Stimulated activated CD8-positive, alpha-beta memory T cell treated with anti-CD3 and anti-CD28 coated beads, Interleukin-7, amount 100 ng/mL, for 1 hour (primary cell): ENCODE measurements at places on chromosomes 3 and 15.

- no peak for DNase-seq
Measured at GRCh38 chr15:97903971-97904572, 56.4 kb upstream of the ARRDC4 start.

DNA sequence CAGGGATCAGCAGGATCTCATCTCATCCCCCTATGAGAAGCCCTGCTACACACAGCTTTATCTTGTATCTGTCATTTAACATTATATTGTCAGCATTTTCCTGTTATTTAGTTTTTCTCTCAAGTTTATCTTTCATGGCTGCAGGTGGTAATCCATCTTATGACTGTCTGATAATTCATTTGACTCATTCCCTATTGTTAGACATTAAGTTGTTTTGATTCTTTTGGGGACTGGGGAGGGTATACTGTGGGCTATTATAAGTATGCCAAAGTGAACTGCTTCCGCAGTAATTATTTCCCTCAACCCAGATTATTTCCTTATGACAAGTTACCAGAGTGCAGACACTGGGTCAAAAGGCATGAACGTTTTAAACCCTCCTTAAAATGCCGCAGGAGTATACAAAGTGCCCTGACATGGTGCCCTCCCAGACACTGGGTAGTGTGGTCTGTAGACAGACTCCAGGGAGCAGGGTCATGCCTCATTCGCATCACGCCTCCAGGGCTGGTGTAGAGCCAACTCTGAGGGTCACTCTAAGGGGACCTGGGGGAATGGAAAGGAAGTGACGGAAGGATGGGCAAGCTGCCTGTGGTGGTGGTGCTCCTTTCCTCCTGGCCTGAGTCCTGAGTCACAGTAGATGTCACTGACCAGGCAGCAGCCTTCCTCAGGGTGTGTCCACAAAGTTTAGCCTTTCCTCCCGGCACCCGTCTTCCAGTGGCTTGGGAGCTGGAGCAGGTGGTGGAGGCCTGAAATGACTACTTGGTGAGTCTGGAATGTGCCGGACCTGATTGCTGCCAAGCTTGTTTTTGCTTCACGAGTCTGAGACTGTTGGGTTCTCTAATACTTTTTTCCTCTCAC, 11.6 kb downstream of the GPR160 start:
- DNase-seq, result no peak

DNA sequence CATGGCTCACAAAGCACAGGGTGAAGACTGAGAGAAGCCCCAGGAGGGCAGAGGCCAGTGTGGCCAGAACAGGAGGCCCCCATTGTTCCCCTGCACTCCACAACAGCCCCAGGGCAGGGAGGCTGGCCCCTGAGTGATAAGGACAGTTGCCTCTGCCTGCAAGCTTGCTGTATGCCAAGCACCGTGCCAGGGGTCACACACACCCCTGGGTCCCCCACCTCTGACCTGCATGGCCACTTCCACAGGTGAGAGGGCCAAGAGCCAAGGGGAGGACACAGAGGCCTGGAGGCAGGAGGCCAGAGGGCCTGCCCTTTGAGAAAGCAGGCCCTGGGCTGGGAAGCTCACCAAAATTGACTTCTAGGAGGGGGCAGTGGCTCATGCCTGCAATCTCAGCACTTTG, 23.7 kb downstream of the ATRIP start:
- no peak for DNase-seq

- no peak for DNase-seq
Measured at GRCh38 chr3:64289622-64290021, 64.4 kb upstream of the PRICKLE2 start.

GRCh38 chr3:120661106-120661905, 20.7 kb downstream of the HGD start:
- no peak for DNase-seq

GRCh38 chr3:54486317-54486716, 364.0 kb downstream of the CACNA2D3 start:
- DNase-seq, result no peak

DNA sequence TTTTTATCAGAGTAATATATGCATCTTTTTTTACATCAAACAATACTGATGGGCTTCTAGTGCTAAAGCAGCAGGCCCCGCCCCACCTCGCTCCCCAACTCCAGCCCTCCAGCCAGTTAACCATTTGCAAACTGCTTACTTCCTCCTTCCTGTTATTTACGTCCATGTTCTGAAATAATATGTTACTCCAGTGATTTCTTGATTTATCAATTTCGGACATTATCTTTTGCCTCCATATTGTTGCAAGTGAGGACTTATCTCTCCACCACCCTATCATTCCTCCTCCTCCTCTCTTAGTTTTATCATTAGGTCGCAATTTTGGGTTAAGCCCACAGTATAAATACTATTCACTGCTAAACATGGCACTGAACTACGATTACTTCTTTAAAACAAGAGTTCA, 39.5 kb downstream of the ZNF710 start:
- no peak for DNase-seq

GRCh38 chr15:58246041-58246440, 107.9 kb downstream of the AQP9 start:
- no peak for DNase-seq

GRCh38 chr3:153315781-153316180, 153.8 kb downstream of the RAP2B start:
- no peak for DNase-seq

DNA sequence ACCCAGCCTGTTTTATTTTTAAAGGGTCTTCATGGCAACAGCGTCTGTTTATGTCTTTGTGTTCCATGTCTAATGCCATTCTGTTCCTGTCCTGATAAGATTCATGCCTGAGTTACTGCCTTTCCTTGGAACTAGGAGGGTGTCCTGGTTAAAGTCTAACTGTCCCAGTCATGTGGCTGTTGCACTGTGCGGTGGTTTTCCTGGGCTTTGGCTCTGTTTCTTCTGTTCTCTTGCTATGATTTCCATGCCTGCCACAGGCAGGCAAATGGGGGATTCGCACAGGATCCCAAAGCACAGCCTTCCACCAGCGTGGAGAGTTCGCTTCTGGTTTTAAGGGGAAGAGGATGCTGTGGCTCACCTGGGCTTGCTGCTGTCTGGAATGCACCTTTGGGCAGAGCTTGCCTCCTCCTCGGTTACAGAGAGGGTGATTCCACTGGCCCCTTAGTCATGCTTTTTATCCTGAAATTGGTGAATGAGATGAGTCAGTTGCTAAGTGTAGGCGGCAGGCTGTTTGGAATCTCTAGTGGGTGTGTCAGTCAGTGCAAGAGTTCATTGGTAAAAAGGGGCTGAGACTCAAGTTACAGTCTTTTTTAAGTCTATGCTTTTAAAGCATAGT, 86.8 kb downstream of the CCK start:
- DNase-seq, result no peak

GRCh38 chr3:63937661-63938651, 25.8 kb upstream of the SCAANT1 start:
- no peak for DNase-seq

GRCh38 chr3:129553719-129554118, 10.7 kb downstream of the H1-8 start:
- no peak for DNase-seq

- DNase-seq, result no peak
Measured at GRCh38 chr3:34001990-34002389, 203.6 kb downstream of the PDCD6IP start.

DNA sequence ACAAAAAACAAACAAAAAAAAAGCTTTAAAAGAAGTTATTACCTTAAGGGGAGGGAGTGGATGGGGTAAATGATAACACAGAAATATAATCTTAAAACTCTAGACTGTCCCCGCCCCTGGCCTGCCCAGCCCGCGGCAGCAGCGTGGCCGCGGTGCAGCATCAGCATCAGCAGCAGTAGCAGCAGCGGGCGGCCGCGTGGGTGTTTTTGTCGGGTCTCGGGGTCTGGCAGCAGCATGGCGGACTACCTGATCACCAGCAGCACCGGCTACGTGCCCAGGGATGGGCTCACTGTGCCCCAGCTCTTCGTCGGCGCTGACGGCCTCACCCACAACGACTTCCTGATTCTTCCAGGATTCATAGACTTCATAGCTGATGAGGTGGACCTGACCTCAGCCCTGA, 80.0 kb upstream of the ANKRD28 start:
- DNase-seq, result no peak

- no peak for DNase-seq
Measured at GRCh38 chr3:174101244-174101643, 703.7 kb downstream of the NLGN1 start.

- no peak for DNase-seq
Measured at GRCh38 chr15:96146726-96147125, 183.8 kb upstream of the NR2F2 start.

GRCh38 chr15:50906954-50907600, 1.4 kb upstream of the AP4E1 start:
- DNase-seq, result peak; percentile 43

DNA sequence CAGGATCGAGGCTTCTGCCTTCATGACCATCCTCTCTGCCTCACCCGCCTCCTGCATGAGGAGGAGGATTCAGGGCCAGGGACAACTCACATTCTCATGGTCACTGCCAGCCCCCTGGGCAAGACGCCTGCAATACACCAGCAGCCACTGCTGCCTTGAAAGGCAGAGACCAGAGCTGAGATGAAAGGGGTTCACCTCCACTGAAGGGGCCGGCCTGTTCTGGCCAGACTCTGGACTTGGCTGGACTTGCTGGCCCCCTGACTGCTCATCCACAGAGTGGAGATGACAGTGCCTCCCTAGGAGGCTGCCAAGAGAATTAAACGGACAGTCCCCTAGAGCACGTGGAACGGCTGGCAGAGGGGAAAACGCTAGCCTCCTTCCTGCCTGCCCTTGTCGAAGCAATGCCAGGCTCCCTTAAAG, 35.2 kb downstream of the MGLL start:
- no peak for DNase-seq

GRCh38 chr3:15535732-15536131, 14.2 kb upstream of the COLQ start:
- no peak for DNase-seq

DNA sequence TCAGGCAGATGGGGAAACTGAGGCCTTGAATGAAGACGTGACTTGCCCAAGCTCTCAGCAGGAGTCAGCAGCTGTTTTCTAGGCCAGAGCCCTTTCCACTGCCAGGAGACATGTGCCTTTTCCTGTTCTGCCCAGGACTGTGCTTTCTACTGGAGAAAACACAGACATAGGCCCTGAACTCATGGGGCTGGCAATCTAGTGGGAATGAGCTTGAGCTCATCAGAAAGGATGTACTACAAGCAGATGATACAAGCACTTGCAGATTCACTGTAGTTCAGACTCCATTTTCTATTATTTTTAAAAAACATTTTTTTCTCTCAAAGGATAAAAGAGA, 14.4 kb downstream of the MASP1 start:
- DNase-seq, result no peak

DNA sequence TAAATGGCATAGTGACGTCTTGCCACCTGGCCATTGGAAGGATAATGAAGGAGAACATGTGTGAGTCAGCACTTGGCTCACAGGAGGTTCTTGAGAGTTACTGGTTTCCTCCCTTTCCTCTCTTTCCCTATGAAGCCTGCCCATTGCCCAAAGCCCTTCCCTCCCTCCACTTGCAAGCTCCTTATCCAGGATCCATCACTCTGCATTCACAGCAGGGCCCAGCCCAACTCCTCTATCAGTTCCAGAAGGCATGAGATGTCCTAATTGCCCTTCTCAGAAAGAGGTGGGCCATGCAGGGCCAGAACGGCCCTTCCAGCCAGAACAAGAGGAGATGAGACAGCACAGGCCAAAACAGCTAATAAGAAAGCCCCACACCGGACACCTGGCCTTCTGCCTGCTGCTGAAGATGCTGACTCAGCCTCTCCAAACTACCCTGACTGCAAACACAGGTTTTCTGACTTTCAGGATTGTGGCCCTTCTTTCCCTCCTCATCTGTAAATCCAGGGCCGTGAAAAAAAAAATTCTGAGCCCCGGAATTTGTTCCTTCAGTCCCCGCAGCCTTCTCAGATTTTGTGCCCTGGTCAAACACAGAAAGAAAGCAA, 29.7 kb downstream of the HAPLN3 start:
- no peak for DNase-seq

GRCh38 chr3:185764163-185764979, 60.5 kb downstream of the IGF2BP2 start:
- DNase-seq, result no peak
